Neural crest cell (in vitro differentiated cells): ENCODE measurements at places on chromosomes 5 and 9. TPM values are rescaled to one million over a fixed set of nuclear protein-coding genes. Genes with fewer than 3 reads are reported as not detected.

- peaks cover 26% of the 10 kb centered on the region for H3K4me1 ChIP-seq
- H3K4me3 ChIP-seq: no peak overlapping the region
- no peaks in the 10 kb centered on the region for H3K27me3 ChIP-seq
Observed at GRCh38 chr5:15789642-15790041, 289.7 kb downstream of the FBXL7 start.

SH3TC2 gene
- total RNA-seq: 8.5 and 9.3 TPM in 2 replicates

CCDC112 gene
- total RNA-seq: 11.0 and 11.7 TPM in 2 replicates

NEUROG1 gene
- total RNA-seq: 7.3 and 7.8 TPM in 2 replicates

ITGA2 gene
- 1.7 and 2.0 TPM in 2 replicates for total RNA-seq

PCDHGC3 gene
- 98.2 and 107 TPM in 2 replicates for total RNA-seq

DNA sequence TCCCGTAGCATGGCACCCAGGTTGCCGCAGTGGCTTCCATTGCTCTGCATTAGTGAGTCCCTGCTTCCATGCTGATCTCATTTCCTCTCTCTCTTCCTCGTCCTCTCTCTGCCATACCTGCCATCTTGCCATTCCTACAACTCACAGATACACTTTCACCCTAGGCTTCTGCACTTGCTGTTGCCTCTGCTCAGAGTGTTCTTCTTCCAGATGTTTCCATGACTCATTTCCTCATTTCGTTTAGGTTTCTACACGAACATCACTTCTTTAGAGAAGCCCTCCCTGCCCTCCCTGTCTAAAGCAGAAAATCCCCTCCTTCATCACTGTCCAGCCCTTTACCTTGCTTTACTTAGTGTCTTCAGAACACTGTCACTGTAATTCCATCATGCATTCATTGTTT is 115.2 kb upstream of the WWC1 start:
- H3K27ac ChIP-seq: no peak overlapping the region
- no peaks in the 10 kb centered on the region for H3K36me3 ChIP-seq
- no peak overlapping the region for H3K4me3 ChIP-seq
- DNase-seq: no peak

GRCh38 chr9:91405343-91406077 is 18.1 kb downstream of the NFIL3 start:
- no peak overlapping the region for H3K4me3 ChIP-seq
- no peak overlapping the region for H3K27ac ChIP-seq
- H3K36me3 ChIP-seq: peaks cover 16% of the 10 kb centered on the region
- no peaks in the 10 kb centered on the region for H3K27me3 ChIP-seq

DNA sequence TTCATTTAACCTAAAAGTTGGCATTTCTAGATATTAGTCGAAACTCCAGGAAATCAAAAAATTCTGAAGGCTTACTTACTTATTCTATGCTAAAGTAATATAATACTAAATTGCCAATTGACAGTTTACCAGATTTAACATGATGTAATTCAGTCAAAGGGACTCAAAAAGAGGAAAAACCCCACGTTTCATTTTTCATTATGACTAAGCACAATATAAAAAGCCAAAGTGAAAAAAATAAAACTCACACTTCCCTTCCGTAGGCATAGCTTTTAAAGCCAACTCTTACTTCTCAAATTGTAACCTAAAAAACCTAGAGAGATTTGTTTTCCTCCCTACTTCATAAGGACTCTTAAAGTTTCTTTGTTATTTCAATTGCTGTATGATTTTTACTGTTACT is 146.6 kb downstream of the RAPGEF6 start:
- no peak overlapping the region for H3K4me3 ChIP-seq
- no peak for DNase-seq
- H3K27me3 ChIP-seq: no peaks in the 10 kb centered on the region
- no peak overlapping the region for H3K27ac ChIP-seq
- no peaks in the 10 kb centered on the region for H3K4me1 ChIP-seq
- H3K36me3 ChIP-seq: peaks cover 33% of the 10 kb centered on the region
